ENCODE measurements at places on chromosomes 7 and 10.

GRCh38 chr10:103102195-103102594, 90.9 kb downstream of the NT5C2 start:
- DNase-seq: no peak

GRCh38 chr10:123535386-123535785, 130.8 kb upstream of the GPR26 start:
- DNase-seq: no peak

DNA sequence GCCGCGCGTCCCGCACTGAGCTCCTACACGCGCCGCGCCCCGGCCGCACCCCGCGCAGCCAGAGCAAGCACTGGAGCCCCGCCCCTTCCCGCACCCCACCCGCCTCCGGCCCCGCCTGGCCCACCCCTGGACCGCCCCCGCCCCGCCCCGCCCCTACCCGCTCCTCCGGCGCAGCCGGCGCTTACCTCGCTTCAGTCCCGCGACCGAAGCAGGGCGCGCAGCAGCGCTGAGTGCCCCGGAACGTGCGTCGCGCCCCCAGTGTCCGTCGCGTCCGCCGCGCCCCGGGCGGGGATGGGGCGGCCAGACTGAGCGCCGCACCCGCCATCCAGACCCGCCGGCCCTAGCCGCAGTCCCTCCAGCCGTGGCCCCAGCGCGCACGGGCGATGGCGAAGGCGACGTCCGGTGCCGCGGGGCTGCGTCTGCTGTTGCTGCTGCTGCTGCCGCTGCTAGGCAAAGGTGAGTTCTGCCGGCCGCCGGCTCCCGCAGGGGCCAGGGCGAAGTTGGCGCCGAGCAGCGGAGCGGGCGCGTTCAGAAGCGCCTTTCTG, at the start of gene RET:
TSS of gene RET (plus strand) at position 194 of the 545 bp plus-strand sequence. CDS start at position 384, 190 bp downstream.
- DNase-seq: no peak

GRCh38 chr10:80472234-80473095, 18.4 kb downstream of the TSPAN14 start:
- DNase-seq: peak; percentile 87

GRCh38 chr7:52009181-52009580, 692.6 kb upstream of the COBL start:
- no peak for DNase-seq

- DNase-seq: no peak
Measured at GRCh38 chr10:105398202-105398601, 757.1 kb downstream of the SORCS3 start.

DNA sequence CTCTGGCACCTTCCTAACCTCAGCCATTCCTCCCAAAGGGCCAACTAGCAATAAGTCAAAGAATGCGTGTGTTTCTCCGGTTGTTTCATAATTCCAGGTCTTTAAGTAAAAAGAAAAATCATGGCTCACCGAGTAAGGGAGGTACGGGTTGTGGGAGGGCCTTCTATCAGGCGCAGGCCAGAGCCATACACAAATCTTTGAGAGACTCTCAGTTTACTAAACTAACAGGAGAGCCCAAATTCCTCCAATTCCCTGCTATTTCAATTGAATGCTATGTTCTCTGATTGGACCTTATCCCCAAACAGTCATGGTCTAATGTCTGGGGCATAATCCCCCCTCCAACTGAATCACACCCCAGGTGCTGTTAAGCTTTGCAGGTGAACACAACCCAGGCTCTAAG, 26.2 kb upstream of the SLF2 start:
- DNase-seq: no peak

Data from A172 (cell line).